Tibial nerve (tissue), 4 donors: ENCODE measurements at places on chromosomes 6 and 20. TPM values are rescaled to one million over a fixed set of nuclear protein-coding genes. Genes with fewer than 3 reads are reported as not detected.

DNA sequence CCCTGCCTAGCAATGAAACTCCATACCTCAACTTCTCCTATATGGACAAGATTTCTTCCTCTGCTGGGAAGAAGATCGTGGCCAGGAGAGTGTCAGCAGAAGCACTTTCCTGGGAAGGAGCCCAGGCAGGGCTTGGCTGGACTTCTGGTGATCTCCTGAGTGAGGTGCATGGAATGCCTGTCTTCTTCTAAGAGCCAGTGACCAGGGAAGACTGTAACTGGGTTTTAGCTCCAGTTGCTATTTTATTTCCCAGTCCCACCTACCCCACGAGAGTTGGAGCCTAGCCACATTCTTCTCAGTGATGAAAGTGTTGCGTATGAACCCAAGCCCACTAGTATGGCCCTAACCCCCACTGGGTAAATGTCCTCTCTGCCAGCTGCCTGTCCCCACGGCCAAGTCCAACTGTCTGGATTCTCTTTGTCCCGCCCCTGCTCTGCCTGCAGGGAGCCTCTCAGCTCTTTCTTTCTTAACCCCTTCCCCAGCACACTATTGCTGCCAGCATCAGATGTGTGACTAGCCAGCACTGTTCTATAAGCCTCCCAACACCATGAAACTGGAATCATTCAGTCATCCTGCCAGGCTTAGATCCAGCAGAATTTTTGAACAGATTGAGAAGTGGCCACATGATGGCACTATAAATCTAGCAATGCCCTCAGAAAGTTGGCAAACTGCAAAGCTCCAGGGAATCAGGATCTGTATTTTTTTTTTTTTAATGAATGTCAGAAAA, 69.8 kb upstream of the FAM184A start:
- H3K27me3 ChIP-seq = no peaks in the 10 kb centered on the region
- DNase-seq = peak; percentile 63
- peaks cover 25% of the 10 kb centered on the region for H3K4me1 ChIP-seq
- H3K27ac ChIP-seq = peak overlapping the region; percentile 51
- H3K36me3 ChIP-seq = no peaks in the 10 kb centered on the region

ZSCAN23 gene
- total RNA-seq = 1.5 TPM

TFAP2A gene
- total RNA-seq = 1.2 TPM

GRCh38 chr6:77450924-77451323, 12.4 kb downstream of the HTR1B start:
- no peak for DNase-seq
- H3K36me3 ChIP-seq = no peaks in the 10 kb centered on the region
- no peak overlapping the region for H3K27ac ChIP-seq
- no peaks in the 10 kb centered on the region for H3K27me3 ChIP-seq
- no peaks in the 10 kb centered on the region for H3K4me1 ChIP-seq

DNA sequence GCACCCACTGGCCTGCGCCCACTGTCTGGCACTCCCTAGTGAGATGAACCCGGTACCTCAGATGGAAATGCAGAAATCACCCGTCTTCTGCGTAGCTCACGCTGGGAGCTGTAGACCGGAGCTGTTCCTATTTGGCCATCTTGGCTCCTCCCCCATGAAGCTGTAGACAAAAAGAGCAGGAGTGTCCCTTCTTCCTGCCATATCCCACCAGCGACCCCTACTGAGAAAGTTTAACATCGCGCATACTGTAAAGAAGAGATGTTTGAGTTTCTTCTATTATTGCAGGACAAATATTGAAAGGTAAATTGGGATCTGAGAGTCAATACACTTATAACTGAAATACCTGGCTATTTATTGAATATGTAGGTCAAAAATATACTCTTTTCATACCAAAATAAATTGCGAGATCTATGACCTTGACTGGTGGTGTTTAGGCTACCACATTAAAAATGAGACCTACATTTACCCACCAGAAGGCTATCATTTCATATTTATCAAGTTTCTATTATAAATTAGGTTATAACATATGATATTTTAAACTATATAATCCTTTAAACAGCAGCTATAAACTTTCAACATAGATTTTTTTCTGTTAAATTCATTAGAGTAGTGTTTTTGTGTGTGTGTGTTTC, 586.3 kb downstream of the HTR1B start:
- no peak overlapping the region for H3K4me3 ChIP-seq
- DNase-seq = no peak
- H3K27ac ChIP-seq = no peak overlapping the region
- no peaks in the 10 kb centered on the region for H3K36me3 ChIP-seq

SRSF12 gene
- not detected for total RNA-seq

DNA sequence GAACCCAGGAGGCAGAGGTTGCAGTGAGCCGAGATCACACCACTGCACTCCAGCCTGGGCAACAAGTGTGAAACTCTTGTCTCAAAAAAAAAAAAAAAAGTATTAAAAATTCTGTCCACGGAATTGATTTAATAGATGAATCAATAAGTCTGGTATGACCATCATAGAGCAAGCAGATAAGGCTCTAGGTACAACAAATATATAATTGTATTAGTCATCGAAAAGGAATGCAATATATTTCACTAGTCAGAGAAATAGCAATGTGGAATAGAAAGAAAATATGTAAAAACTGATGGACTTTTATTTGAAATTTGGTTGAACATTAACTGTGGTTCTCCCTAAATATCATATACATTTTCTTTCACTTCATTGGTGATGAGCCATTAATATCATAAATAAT, 476.8 kb upstream of the AGPAT4 start:
- H3K27ac ChIP-seq = no peak overlapping the region
- H3K4me1 ChIP-seq = no peaks in the 10 kb centered on the region
- no peak for DNase-seq
- no peaks in the 10 kb centered on the region for H3K36me3 ChIP-seq

GRCh38 chr20:21106171-21107017, at the start of gene LINC00237:
Gene LINC00237, minus strand, starts transcription at chr20:21106358.
- H3K27me3 ChIP-seq = peaks cover 92% of the 10 kb centered on the region
- no peak within 1 kb of the TSS for H3K4me3 ChIP-seq

GRCh38 chr6:11230158-11231107, 2.0 kb downstream of the NEDD9 start:
- no peaks in the 10 kb centered on the region for H3K27me3 ChIP-seq
- DNase-seq = no peak
- no peaks in the 10 kb centered on the region for H3K4me1 ChIP-seq
- H3K4me3 ChIP-seq = peak overlapping the region; percentile 72
- H3K36me3 ChIP-seq = no peaks in the 10 kb centered on the region
